ENCODE measurements at places on chromosomes 3 and 15. TPM values are rescaled to one million over a fixed set of nuclear protein-coding genes. Genes with fewer than 3 reads are reported as not detected.

The CHST2 gene
- total RNA-seq, result 2.2 TPM

The RPL4 gene
- total RNA-seq, result 8,244 TPM

GRCh38 chr15:66483131-66483566, 14.4 kb downstream of the SNAPC5 start:
- no peak for DNase-seq

DNA sequence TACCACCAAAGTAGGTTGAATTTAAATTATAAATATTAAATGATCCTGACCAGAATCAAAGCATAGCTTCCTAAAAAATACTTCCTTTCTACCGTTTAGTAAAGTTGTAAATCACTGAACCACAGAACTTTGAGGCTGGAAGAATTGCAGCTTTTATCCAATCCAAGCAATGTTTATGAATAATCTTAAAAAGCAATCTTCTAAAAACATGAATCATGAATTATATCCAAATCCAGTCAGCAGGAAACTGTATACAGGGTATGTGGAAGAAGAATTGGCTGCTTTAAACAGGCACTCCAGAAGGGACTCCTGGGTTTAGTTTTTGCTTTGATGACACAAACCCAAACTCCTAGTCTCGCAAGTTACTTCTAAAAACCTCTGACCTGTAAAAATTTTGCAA, 30.2 kb downstream of the HEG1 start:
- no peak for DNase-seq

DNA sequence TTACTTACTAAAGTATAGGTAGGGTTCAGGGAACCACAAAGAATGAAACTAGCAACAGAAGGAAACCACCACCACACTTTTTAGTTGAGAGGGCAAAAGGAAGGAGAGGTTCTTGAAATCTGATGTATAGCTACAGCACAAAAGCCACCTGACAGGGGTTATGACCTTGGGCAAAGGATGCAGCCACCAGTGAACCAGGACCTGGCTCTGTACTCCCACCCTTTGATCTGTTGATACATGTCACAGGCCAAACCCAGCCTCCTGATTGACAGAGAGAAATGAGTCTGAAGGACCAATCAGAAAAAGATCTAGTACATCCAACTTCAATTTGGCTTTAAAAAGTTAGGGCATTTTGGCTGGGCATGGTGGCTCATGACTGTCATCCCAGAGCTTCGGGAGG, 20.0 kb upstream of the BLM start:
- DNase-seq, result no peak

- no peak for DNase-seq
These were observed 2.6 kb upstream of the EOGT start for GRCh38 chr3:69016102-69016501.
